ENCODE measurements at places on chromosomes 16 and 17. TPM values are rescaled to one million over a fixed set of nuclear protein-coding genes. Genes with fewer than 3 reads are reported as not detected.

DNA sequence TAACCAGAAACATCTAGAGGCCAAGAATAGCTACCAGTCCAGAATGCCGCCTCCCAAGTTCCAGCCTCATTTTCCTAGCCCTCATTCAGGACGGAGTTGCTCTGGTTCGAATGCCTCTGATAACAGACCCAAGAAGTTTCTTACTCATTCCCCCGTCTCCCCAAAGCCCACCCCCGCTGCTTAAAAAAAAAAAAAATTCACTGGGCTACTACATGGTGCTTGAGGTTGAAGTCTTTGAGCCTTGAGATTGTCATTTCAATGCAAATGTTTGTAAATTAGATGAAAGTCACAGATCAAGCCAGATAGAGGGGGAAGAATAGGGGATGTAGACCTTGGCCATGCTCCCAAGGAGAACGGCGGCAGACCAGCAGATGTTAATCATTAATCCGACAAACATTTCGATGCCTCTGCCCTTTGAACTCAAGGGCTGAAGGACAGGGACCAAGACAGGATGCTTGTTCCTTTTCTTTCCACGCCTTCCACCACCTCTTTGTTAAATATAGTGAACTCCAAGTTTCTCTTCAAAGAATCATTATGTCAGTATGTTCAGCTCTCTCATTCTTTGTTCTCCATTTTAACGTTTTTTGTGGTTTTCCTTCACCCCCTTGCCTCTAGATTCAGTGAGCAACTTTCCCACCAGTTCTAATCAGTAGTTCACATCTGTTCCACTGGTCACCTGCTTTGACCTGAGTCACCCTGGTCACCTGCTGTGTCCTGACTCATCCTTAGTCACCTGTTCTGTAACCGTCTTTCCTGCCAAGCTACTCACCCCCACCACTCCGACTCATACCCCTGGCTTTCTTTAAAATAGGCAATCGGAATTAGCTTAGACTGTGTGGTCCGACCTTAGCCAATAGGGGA lies 190.3 kb downstream of the CPPED1 start:
- no peak for DNase-seq

DNA sequence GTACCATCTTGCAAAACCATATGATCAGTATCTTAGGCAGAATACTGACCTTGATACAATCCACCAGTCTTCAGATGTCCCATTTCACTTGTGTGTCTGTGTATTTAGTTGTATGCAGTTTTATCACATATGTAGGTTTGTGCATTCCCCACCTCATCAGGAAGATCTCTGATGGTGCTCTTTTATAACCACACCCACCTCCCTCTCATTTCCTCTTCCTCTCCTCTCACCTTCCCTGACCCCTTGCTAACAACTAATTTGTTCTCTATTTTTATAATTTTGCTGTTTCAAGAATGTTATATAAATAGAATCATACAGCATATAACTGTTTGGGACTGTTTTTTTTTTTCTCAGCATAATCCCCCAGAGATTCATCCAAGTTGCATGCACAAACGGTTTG lies 52.0 kb upstream of the ACSM2B start:
- no peak for DNase-seq

DNA sequence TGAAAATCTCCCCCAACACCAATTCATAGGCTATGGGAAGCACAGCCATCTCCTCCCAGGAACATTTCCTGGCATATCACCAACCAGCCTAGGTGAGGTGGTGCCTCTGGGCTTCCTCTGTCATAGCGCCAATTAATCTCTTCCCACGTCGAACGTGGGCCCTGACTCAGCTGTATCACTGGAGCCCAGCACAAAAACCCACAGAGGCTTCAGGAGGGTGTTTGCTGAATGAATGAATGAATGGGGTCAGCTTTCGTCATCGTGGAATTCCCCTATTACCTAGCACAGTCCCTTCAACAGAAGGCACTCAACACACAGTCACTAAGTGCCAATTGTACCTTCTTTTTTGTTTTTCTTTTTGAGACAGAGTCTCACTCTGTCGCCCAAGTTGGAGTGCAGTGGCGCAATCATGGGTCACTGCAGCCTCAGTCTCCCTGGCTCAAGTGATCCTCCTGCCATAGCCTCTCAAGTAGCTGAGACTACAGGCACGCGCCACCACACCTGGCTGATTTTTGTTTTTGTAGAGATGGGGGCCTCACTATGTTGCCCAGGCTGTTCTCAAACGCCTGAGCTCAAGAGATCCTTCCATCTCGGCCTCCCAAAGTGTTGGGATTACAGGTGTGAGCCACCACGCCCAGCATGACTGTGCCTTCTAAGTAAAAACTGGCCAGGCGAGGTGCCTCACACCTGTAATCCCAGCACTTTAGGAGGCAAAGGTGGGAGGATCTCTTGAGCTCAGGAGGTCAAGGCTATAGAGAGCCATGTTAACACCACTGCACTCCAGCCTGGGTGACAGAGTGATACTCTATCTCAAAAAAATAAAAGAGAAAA lies 4.1 kb downstream of the ZNF688 start:
- no peak for DNase-seq

MT1G gene
- 14.0 TPM for total RNA-seq

KLHL10 gene
- 0.43 TPM for total RNA-seq

DNA sequence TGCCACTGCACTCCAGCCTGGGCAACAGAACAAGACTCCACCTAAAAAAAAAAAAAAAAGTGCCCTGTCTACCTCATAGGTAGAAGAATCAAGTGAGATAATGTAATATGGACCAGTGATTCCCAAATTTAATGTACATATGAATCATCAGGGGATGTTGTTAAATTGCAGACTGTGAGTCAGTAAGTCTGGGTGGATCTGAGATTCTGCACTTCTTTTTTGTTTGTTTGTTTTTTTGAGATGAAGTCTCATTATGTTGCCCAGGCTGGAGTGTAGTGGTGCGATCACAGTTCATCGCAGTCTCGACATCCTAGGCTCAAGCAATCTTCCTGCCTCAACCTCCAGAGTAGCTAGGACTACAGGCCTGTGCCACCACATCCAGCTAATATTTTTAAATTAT lies 31.6 kb downstream of the HOXB1 start:
- DNase-seq, result no peak

NPW gene
- total RNA-seq, result not detected

DNA sequence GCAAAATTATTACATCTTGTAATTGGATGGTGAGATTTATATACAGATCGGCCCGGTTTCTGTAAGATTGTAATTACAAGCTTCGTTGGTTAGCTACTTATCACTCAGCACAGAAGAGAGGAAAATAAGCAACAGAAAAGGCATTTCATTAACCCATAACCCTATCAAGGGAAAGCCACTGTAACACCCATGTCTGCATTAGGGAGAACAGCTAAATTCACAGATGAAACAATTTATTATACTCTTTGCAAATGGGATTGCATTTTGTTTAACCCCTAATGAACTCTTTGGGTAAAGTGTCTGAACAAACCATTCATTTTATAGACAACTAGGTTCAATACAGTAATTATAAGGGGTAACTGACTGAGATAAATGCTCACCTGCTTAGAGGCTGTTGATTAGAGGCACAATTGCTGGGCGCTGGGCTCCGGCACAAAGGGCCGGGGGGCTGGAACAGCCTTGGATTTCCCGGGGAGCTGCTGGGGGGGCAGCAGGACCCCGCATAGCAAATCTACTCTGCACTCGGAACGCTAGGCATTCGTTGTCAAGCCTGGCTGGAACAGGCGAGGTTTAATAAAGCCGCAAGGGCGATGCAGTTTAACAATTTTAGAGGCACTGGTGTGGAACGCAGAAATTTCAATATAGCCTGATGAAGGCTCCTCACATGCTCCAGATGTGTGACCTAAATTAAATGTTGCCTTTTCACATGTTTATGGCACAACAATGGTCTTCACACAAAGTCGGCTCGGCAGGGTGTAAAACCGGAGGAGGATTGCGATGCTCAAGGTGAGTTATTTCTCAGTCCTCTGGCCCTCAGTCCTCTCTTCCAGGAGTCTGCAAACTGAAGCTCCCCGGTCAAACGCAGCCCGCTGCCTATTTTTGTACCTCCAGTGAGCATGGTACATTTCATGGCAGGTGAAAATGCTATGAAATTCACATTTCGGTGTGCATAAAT lies 134.0 kb upstream of the IRX6 start:
- no peak for DNase-seq

GRCh38 chr16:3431779-3432219 lies 11.5 kb downstream of the ZNF597 start:
- DNase-seq, result peak; percentile 89

CPD gene
- 40.4 TPM for total RNA-seq

NPIPA5 gene
- total RNA-seq, result 15.4 TPM

- no peak for DNase-seq
Measured at GRCh38 chr17:32453370-32453769, 9.1 kb downstream of the PSMD11 start.

DNA sequence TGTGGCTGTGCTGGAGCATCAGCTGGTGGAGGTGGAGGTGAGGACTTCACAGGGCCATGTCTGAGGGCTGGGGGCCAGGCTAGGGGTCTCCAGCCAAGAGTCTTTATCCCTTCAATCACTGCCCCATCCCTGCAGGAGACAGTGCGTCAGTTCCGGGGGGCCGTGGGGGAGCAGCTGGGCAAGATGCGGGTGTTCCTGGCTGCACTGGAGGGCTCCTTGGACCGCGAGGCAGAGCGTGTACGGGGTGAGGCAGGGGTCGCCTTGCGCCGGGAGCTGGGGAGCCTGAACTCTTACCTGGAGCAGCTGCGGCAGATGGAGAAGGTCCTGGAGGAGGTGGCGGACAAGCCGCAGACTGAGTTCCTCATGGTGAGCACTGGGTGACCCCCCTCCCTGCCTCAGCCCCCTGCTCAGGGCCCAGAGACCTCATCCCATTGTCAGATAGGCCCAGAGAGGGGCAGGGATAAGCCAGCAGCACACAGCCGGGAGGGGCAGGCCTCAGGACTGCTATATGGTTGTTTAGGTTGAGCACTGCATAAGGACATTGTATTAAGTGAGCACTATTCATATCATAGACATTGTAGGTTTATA lies 2.3 kb upstream of the PYDC1 start:
- DNase-seq, result no peak

GRCh38 chr16:59328961-59329360 lies 594.8 kb upstream of the GOT2 start:
- DNase-seq, result no peak

DNA sequence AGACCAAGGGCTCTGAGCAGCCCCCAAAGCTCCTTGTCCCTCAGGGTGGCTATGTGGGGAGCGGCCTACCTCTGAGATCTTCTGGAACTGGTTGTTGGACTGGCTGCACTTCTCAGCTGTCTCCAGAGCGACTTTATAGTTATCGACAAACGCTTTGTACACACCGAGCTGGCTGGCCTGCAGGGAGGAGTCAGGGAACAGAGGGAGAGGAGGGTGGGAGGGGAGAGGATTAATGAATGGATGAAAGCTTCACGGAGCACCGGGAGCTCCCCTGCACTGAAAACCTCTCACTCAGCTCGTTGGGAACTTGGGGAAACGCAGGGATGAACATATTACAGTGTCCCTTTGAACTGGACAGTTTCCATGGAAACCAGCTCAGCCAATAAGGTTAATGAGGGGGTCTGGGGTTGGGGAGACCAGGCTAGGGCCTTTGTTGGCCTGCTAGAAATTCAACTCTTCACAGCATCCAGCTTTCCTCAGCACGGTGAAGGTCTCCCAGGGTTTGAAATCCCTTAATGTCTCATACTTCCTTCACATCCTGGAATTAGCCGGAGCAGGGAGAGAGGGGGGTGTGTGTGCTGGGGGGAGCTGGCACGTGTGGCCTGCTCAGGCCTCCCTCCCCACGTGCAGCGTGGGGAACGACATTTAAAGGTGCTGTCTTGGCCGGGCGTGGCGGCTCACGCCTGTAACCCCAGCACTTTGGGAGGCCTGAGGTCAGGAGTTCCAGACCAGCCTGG lies 86.7 kb downstream of the TIMM22 start:
- no peak for DNase-seq

DNAAF8 gene
- 0.32 TPM for total RNA-seq

DNA sequence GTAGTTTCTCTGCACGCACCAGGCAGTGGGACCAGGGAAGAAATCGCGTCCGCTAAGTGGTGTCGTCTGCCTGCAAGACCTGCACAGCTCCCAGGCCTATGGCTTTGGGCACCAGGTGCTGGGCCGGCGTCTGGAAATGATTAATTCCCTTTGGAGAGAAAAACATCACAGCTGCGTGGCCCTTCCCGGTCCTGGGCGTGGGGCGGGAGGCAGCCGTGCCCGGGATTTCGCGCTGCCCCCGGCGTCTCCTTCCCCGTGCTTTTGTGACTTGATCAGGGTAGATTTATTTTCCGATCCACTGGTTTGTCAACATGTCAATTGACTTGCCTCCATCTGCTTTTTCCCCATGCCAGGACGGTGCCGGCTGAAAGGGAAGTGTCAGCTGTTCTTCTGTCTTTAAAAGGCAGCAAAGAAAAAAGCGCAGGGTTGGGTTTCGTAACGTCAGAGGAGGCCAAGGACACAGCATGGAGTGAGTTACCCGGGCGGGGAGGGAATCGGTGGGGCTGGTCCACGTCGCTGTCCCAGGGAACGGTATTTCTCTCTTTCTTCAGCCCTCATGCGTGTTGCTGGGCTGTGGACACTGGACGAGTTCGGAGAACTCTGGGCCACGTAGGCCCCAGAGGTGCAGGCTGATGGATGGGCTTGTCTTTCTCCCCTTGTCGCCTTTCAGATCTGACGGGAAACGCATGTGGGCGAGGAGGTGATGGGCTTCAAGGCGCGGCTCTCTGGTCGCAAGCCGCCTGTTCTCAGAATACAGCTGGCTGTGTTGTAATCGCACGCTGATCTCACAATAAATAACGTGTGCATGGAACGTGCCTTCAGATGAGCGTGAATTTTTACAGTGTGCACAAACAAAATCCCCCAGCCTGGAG lies 188.1 kb upstream of the ZNF469 start:
- no peak for DNase-seq

GRCh38 chr17:9904277-9905077 lies 594 bp downstream of the RCVRN start:
- peak; percentile 72 for DNase-seq

TBC1D3B gene
- 2.9 TPM for total RNA-seq

PHLPP2 gene
- 6.3 TPM for total RNA-seq

Measured in posterior vena cava (tissue), 2 donors.